AG04449 (cell line): ENCODE measurements at places on chromosomes 2 and 18.

- DNase-seq = no peak
These were observed 94.0 kb downstream of the AQP4 start for GRCh38 chr18:26771524-26771923.

- no peak for DNase-seq
These were observed 36.5 kb downstream of the KANSL3 start for GRCh38 chr2:96601382-96602292.

DNA sequence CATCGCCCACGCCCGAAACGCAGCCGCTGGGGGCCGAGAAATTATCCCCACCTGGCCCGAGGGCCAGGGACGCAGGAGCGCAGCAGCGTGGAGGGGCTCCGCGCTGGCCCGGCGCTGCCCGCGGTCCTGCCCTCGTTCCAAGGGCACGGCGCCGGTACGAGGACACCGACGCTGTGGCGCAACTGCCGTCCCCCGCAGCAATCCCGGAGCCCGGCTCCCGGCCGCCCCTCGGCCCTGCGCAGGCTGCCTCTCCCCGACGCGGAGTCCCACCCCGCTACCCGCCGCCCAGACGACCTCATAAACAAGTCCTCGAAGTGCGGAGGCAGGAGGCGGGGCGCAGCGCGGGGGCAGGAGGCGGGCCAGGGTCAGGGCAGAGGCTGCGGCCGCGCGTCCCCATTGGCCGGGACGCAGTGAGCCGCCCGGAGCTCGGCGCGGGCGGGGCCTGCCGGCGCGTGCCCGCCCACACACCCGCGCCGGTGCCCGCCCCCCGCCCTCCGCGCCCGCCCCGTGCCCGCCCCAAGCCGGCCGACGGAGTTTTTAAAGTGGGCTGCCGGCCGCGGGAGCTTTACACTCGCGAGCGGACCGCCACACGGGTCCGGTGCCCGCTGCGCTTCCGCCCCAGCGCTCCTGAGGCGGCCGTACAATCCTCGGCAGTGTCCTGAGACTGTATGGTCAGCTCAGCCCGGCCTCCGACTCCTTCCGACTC is at the start of gene EPAS1:
Gene EPAS1, plus strand, starts transcription at position 568 of the 706 bp plus-strand sequence. CDS start 505 bp downstream, outside the sequence.
- no peak for DNase-seq

DNA sequence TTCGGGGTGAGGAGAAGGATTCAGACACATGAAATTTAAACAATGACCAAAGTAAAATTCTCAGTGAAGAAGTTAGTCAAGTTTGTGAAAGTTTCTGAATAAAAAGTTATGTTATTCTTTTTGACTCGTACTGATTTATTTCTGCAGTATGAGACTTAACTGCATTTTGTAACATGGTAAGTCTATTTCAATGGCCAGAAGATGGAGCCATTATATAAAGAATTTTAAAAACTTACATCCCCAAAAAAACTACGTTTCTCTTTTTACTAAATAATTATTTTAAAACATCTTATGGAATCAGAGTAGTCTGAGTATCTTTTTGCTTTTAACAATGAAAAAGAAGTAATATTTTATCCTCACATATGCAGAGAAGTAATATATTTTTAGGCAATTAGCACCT is 51.4 kb upstream of the SCN1A start:
- DNase-seq = no peak

GRCh38 chr2:53829273-53829979 is 30.3 kb downstream of the GPR75 start:
- no peak for DNase-seq

DNA sequence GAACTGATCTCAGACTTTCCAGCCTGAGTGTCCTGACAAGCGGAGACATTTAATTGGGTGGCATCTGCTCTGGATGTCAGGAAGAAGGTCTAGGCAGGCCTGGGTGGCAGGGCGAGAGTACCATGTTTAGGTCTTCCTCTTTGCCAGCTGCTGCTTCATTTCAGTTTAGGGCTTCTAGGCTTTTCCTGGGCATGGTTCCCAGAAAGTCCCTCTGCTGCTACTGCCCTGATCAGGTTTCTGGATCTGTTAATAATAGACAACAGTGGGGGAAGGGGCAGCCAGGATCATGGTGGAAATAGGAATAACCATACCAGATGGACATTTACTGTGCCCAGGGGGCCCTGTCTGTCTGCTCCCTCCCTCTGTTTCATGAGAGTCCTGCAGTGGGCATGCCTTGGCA is 2.3 kb upstream of the PLCD4 start:
- DNase-seq = no peak

GRCh38 chr2:235541016-235541415 is 47.2 kb downstream of the AGAP1 start:
- DNase-seq = no peak

DNA sequence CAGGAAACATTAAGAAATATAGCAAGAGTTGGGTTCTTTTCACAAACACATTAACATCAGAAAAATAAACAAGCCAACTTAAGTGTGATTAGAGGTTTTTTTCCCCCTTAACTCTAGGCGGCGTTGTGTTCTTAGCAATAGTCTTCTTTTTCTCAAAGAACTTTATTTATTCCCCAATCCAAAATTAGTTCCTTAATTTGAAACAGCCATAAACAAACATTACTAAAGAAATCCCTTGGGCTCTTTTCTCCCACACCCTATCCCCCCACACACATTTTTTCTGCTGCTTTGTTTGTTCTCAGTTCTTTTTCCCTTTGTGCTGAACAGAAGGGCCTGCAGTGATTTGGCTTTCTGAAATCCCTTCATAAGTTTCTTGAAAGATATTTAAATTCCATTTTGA is 13.2 kb upstream of the MYO1B start:
- DNase-seq = no peak

DNA sequence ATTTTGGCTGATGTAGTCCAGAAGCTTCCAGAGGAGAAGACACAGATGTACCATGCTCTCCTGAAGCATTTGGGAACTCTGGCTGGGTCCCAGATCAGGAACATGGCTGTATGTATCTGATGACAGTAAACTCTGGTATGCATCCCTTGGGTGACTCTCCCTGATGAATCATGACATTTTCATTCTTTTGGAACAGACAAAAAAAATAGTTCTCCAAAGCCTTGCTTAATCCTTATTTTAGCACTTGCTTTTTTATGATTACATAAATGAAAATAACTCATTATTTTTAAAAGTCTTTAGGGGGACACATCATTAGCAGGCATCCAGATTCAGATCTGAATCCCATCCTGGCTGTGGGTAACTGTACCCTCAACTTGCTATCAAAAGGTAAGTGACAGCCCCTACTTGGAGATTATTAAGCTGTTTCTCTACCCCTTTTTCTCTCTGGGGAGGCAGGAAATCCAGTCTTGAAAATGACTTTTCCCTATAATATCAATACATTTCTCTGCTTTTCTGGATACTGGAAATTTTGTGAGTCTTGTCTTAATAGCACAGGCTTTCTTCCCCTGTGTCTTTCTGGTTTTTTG is 23.3 kb downstream of the AOX1 start:
- DNase-seq = peak; percentile 70

DNA sequence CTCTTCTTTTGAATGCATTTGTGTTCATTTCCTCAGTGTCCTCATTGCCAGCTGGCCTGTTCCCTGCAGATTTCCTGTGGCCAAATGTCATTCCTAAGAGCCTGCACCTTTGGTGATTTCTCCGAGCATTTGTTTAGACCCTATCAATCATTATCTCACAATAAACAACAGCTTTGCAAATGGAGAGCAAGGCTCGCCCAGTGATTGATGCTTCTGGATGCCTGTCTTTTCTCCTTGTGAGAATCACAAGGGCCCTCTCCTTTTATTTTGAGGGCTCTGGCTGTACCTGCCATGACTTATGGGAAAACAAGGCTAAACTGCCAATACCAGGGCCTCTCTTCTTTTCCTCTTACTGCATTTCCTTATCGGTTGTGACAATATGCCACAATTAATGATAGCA is 1454.4 kb upstream of the CELF4 start:
- DNase-seq = no peak
